ENCODE measurements at places on chromosomes 5 and 9.
A peak's percentile ranks its signal among the peaks of the same experiment; 100 is the strongest.

- DNase-seq: no peak
Measured at GRCh38 chr5:159341906-159342310, 11.6 kb upstream of the IL12B start.

DNA sequence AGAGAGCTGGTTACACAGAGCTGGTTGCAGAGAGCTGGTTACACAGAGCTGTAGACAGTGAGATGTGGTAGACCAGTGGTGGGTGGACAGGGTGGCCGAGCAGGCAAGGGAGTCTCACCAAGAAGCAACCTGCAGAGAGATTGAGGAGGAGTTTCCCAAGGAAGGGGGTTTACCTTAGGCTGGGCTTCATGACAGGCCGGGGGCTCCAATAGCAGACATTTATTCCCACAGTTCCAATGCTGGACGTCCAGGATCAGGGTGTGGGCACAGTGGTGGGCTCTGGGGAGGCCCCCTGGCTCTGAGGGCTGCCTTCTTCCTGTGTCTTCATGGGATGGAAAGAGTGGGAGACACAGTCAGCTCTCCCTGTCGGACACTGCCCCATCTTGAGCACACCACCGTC is 386.9 kb upstream of the IRX4 start:
- no peak for DNase-seq

DNA sequence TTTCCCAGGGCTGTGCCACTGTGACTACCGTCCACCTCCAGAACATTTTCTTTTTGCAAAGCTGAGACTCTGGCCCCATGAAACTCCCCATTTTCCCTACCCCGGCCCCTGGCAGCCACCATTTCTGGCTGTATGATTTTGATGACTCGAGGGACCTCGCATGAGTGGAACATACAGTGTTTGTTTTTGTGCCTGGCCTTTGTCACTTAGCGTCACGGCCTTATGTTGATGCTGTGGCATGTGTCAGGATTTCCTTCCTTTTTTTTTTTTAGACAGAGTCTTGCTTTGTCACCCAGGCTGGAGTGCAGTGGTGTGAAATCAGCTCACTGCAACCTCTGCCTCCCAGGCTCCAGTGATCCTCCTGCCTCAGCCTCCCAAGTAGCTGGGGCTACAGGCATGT is 42.7 kb downstream of the ASS1 start:
- no peak for DNase-seq

GRCh38 chr5:75536694-75537360 is 25.1 kb downstream of the POLK start:
- no peak for DNase-seq

GRCh38 chr9:79896390-79896980 is 324.7 kb downstream of the TLE4 start:
- DNase-seq: no peak

DNA sequence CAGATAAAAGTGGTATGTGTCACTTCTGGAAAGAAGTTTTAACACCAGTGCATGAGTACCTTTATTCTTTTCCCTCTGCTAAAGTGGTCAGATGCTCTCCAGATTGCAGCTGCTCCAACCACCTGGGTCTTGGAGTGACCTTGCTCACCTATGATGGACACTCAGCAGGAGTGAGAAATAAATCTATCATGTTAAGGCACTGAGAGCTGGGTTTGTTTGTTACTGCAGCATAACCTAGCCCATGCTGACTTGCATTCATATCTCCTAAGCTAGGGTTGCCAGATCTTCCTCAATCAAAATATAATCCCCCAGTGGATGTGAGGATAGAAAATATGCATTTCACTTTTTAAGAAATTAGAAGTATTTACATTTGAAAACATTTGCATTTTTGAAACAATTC is 295.9 kb downstream of the AGTPBP1 start:
- DNase-seq: no peak

DNA sequence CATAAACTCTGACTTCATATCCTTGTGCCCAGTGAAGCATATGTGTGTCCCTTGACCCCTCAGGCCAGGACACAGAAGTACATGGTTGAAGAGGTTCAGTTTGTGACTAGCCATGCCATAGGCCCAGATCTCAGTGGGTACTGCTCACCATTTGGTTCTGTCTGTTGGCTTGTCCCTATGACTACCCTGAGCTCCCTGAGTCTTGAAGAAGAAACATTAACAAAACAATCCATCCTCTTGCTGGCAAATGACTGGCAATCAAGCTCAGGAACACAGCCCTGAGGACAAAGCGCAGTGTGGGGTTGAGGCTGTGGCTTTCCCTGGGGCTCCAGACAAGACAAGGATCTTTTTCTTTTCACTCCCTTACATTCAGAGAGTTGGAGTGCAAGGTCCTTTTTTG is 46.3 kb downstream of the TNFAIP8 start:
- no peak for DNase-seq

- no peak for DNase-seq
Measured at GRCh38 chr9:114555696-114556095, 31.9 kb upstream of the ATP6V1G1 start.

- no peak for DNase-seq
Measured at GRCh38 chr9:74865177-74865576, 22.5 kb downstream of the TRPM6 start.

GRCh38 chr9:71741926-71742648 is 26.2 kb downstream of the CEMIP2 start:
- DNase-seq: no peak

GRCh38 chr5:128109138-128109537 is 25.6 kb downstream of the SLC12A2 start:
- no peak for DNase-seq

DNA sequence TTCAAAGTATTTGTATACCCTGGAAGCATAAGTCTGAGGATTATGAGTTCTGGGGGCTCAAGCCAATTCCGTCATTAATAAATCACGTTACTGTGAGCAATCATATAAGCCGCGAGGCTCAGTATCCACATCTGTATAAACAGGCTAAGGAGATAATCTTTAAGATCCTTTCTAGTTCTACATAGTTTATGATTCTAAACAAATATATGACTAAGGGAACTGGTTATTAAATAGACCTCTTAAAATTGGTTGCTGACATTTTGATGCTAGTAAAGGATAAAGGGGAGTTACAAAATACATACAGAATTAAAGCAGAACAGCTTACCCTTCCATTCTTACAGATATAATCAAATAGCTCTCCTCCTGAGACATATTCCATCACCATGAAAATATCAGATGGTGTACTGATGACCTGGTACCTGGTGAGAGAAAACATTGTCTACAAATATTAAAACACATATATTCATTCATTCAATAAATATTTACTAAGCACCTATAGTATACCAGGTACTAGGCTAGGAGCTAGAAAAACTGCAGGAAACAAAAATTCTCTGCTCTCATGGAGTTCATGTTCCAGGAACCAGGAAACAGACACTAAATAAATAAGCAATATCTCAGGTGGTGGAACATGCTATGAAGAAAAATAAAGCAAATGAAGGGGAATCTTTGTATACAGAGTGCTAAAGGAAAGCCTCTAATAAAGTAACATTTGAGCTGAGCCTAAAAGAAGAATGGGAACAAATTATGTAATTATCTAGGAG is 19.5 kb upstream of the TTC33 start:
- no peak for DNase-seq

- no peak for DNase-seq
Measured at GRCh38 chr9:91900797-91901177, 49.2 kb downstream of the ROR2 start.

- no peak for DNase-seq
Measured at GRCh38 chr5:38600329-38601045, 44.0 kb upstream of the LIFR start.

GRCh38 chr9:132241840-132242620 is 80.2 kb downstream of the NTNG2 start:
- no peak for DNase-seq

- peak; percentile 80 for DNase-seq
Measured at GRCh38 chr5:139710319-139711066, 62.3 kb downstream of the CXXC5 start.

- DNase-seq: no peak
Measured at GRCh38 chr9:124010303-124010664, 1.3 kb upstream of the LHX2 start.

GRCh38 chr5:17813214-17813613 is 179.0 kb downstream of the TAF11L14 start:
- DNase-seq: no peak

- no peak for DNase-seq
Measured at GRCh38 chr9:134375011-134375390, 48.7 kb downstream of the RXRA start.

GRCh38 chr5:55533521-55534435 is 986 bp downstream of the PLPP1 start:
- peak; percentile 77 for DNase-seq

DNA sequence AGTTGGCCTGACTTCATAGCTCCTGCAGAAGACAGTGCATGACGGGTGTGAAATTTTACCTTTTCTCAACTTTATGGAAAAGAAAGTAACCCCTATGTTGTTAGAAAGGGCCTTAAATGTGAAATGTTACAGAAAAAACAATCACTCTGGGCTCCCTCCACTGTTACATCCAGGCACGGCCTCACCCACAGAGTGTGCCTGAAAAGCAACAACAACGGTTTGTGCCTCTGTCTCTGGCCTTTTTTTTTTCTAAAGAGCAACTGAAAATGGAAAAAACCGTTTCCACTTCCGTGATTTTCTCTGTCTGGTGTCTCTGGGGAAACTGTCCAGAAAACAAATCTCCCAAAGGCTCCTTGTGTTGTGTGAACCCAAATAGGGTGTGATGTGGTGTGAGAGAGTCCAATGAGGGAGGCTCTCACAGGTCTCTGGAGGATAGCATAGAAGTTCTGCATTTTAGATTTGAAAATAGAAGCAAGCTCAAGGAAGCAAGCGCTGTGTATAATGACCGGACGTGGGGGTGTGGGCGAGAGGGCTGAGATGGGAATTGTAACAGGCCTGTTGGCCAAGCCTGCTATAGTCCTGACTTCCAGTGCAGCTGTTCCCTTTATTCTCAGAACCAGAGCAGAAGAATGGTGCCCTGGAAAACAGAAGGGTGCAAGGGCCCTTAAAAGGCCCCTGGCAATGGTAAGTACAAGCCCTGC is 221.8 kb upstream of the TUT7 start:
- DNase-seq: no peak

DNA sequence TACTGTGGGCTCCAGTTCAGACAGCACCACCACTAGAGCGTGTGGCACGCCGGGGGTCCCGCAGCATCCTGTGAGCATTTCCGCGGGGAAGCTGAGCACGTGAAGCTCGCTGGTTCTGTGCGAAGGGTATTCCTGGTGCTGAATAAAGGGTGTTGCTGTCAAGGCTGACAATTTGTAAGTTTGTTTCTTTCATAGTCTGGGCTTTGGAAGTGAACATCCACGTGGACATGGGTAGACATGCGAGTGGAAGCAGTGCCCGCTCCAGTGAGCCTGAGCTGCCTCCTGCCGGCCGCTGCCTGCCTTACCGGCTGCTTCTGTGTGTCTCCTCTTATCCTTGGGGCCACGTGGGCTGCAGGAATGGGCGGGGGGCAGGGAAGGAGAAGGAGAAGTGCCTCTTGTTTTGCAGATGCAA is 14.7 kb downstream of the NDUFS6 start:
- DNase-seq: no peak

- DNase-seq: no peak
Measured at GRCh38 chr9:108639696-108640095, 216.1 kb downstream of the ACTL7B start.

DNA sequence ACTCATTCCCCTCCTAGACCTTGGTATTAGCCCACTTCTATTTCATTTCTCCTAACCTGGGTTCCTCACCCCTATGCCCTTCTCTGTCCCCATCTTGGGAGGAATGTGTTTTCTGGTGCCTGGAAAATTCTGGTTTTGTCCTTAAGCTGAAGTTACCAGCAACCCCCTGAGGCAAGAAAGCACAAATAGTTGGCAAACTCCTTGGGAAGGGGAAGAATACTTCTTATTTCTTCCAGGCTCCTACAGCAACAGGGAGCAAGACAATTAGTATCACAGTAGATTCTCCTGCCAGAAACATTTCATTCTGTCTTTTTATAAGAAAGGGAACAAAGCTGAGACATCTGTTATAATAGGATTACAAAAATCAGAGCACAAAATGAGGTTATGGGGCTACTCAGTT is 142.5 kb downstream of the SNCAIP start:
- no peak for DNase-seq

DNA sequence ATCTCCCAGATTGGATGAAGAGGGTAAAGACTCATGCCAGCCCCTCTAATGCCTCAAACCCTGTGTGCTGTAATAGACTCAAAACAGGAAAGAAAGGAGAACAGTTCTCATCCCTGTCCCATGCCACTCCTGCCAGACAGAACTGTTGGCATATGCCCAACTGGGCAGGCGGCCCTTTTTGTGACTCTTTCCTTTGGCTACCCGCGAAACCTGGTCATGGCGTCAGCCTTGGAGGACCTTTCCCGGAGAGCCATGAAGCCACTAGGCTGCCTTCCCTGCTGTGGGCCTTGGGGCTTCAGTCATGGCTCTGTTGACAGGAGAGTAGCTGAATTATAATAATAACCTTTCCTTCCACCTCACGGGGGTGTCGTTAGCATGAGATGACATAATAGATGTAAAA is 75.9 kb upstream of the SEMA6A start:
- DNase-seq: no peak

DNA sequence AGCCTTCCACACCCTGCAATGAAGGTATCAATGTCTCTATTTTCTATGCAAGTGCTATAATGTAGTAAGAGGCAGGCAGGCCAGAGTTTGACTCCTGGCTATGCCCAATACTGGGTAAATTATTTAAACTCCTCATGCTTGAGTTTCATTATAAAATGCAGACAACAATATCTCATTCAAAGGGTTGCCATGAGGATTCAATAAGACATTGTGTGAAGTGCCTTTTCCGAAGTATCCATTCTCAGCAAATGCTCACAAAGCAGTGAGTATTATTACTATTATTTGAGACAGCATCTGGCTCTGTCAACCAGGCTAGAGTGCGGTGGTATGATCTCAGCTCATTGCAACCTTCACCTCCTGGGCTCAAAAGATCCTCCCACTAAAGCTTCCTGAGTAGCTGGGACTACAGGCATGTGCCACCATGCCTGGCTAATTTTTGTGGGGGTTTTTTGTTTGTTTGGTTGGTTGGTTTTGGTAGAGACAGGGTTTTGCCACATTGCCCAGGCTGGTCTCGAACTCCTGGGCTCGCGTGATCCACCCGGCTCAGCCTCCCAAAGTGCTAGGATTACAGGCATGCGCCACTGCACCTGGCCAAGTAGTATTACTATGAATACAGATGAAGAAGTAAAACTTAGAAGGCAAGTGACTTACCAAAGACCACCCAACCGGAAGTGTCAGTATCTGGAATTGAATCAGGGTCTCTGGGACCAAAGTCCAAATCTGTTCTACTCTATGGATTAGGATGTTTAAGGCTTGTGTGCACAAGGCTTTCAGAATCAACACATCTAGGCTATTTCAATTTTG is 18.8 kb downstream of the ADAM19 start:
- DNase-seq: no peak

DNA sequence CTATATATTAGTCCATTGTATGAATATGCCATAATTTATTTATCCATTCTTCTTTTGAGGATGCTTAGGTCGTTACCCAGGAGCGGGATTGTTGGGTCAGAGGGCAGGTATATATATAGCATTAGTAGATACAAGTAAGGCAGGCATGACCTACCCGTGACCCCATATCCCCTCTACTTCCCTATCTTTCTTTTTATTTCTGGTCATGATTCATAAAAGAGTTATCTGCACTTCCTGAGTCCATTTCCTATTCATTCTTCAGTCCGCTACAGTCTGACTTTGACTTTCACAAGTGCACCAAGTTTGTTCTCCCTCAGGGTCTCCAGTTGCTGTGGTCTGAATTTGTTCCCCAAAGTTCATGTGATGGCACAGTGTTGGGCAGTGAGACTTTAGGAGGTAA is 6.9 kb downstream of the RHOBTB3 start:
- DNase-seq: no peak

All from NCI-H1417 (cell line).